DND-41 (cell line): ENCODE measurements at places on chromosomes 11 and 22.

DNA sequence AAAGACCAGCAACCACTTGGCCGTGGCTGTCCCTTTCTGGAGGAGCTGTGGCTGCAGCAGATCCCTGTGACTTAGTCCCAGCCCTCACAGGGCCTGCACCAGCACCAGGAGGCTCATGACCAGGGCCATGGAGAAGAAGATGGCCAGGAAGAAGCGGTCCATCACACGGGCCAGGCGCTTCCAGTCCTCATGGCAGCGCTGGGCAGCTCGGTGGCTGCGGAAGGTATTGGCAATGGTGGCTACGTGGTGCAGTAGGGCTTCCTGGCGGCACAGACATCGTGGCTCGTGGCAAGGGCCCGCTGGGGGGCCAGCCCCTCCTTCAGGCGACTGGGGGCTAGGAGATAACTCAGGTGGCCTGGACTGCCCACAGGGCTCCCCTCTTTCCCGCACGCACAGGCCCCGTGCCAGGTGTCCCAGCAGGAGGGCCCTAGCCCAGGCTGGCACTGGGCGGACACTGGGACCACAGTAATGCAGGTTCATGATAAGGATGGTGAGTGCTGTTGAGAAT is 5.1 kb downstream of the CHRNA10 start:
- DNase-seq = no peak

DNA sequence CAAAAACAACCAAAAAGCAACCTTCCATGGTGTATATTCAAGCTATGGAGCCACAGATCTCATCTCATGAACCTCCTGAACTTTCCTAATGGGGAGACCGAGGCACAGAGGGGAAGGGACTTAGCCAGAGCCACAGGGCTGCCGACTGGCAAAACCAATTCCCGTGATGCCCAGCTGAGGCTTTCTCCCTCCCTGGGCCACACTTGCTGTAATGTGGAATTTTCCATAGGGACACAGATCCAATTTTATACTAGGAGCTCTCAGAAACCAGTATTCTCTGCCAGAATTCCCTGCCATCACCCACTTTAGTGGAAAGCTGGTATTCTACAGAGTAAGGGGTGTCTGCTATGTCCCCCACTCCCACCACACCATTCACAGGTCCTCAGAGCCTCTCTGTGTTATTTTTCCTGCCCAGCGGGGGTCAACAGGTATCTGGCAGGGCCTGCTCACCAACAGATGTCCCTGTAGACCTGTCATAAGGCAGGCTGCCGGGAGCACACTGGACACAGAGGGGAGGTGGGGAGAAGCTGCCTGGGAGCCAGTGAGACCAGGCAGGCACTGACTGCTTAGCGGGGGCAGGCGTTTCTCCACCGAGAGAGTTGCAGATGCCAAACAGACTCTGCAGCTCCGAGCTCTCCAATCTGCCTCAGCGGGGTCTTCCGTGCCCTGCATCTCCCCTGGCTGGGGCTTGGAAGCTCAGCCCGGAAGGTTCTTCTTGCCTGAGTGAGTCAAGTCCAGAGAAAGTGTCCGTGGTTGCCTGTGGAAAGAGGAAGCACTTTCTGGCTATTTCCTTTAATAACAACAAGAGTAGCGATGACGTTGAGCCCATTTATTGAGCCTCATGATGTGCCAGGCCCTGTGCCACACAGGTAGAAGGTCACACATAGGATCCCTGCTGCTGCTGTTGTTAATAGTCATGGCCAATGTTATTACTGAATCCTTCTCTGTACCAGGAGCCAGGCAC is 26.3 kb downstream of the RPS6KA4 start:
- no peak for DNase-seq

DNA sequence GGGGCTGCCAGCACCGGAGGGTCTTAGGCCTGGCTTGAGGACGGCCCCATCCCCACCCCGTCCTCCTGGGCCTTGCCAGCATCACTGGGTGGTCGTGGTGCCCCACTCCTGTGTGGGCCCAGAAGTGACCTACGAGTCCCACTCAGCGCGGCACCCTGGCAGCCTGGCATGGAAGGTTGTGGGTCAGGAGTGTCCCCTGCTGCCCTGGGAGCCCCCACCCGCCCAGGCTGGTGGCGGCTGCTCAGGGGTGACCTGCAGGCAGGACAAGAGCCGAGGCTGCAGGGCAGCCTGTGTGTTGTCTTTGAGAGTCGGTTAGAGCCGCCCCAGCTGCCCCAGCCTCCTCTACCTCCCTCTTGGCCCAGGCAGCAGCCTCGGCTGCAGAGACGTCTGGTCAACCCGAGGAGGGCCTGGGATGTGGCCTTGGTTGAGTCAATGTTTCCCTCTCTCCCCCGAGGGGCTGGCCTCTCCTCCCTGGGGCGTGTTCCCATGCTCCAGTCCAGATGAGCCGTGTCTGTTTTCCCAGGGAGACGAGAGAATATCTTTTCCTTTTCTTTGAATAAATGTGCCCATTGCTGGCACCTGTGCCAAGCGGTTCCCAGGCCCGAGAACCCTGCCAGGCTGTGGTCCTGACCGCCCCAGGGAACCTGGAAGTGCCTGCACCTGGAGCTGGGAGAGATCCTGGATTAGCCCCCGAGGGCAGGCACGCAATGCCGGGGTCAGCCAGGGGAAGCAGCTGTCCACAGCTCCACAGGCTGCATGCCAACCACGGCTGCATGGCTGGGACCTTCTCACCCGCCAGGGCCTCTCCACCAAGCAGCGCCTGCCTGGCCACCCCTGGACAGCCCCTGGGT is 35.7 kb upstream of the MUC5AC start:
- no peak for DNase-seq

DNA sequence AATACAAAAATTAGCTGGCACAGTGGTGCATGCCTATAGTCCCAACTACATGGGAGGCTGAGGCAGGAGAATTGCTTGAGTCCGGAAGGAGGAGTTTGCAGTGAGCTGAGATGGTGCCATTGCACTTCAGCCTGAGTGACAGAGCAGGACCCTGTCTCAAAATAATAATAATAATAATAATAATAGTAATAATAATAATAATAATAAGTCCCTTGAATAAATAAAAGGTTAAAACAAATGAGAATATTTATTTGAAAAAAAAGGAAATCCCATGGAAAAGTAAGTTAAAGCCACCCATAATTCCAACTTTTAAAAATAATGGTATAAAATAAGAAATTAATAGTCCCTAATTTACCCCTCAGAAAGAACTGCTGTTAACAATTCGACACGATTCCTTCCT is 10.0 kb upstream of the NAV2 start:
- DNase-seq = no peak

DNA sequence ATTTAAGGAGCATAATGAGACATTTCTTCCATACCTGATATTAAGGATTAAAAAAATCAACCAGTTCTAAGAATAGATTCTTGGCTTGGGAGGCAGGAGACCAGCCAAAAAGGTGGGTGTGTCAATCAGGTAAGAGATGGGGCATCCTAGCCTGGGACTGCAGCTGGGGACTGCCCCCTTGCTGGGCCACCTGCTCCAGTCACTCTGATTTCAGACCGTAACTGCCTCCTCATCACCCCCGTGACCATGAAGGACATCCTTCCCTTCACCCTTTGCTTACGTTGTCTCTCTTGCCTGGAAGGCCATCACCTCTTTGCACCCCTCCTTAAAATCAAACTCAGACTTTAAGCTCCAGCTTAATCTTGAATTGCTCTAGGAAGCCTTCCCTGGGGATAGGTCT is 17.9 kb downstream of the PTPN5 start:
- no peak for DNase-seq

- no peak for DNase-seq
Measured at GRCh38 chr11:45388472-45388871, 102.3 kb upstream of the SYT13 start.

DNA sequence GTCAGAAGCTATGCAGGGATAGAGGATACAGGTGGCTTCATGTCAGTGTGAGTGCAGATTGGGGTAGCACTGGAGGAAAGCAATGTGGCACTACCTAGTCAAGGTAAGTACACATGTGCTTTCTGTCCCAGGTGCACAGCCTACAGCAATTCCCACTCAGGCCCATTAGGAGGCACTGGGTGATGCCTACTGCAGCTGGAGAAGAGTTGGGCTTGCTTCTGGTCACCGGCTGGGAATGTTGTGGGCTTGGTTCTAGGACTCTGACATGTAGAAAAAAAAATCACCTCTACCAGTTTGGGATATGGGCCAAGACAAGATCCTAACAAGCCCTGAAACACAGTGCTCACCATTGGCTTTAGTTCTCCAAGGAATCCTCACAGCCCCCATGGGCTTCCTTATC is 69.7 kb downstream of the TENM4 start:
- no peak for DNase-seq

GRCh38 chr11:86443415-86443814 is 68.7 kb downstream of the CCDC81 start:
- DNase-seq = no peak

- no peak for DNase-seq
Measured at GRCh38 chr11:97854877-97855276, 1165.9 kb upstream of the CNTN5 start.

- no peak for DNase-seq
Measured at GRCh38 chr11:119103793-119104192, 2.1 kb upstream of the DPAGT1 start.

DNA sequence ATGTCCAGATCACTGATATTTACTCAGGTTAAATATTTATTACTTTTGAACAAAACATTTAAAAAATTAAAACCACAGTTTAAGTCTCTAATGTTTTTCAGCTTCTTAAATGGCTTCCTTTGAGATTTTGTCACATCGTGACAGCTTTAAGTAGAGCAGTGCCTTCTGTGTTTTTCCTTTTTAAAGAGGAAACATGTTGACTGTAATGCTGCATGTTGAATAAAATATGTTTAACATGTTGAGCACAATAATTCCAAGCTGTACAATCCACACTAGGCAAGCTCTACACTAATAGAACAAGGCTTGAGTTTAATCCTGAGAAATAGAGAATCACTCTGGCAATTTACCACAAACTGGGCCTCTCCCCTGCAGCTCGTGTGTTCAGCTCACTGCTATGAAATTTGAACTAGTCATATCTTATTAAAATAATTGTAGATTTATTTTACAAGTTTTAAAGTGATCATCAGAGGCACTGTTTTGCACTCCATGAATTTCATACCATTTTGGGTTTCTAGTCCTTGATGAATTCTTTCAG is 368.3 kb downstream of the SOX6 start:
- DNase-seq = no peak

DNA sequence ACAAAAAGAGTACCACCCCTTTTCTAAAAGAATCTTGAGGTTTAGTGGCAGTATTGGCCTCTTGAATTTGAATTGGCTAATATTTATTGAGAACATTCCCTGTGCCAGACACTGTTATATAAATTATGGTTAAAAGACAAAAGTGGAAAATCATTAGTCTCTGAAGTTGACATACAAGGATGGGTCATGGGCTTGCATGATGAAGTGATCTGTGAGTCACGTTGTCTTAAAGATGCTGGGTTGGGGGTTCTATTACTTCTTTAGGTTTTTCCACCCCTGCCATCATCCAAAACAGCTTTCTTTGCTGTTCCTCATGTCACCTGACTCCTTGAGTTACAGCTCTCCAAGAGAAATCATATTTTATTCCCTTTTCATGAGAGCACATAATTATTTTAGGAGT is 85.0 kb downstream of the CD44 start:
- no peak for DNase-seq

DNA sequence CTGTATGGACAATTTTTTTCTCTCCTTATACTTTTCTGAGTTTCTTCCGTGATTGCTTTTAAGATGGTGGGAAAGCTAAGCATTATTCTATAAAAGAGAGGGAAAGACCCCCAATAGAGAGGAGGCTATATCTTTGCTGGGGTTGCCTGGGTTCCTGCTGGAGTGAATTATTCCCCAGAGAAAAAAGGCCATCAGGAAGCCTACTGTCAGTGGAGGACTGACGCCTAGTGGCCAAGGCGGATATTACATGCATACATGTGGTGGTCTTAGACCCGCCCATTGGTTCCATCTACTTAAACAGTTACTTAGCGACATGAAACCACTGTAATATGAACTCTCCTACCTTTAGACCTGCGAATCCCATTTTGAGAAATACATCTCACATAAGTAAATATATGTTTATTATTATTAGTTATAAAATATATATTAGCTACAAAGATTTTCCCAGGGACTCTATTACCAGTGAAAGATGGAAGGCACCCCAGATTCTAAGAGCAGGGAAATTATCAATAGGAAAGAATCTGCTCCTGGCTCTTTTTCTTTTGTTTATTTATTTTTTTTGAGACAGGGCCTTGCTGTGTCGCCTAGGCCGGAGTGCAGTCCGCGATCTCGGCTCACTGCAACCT is 15.7 kb upstream of the PGA3 start:
- peak; percentile 83 for DNase-seq

- DNase-seq = no peak
Measured at GRCh38 chr11:44563711-44564110, 1.8 kb upstream of the CD82 start.

DNA sequence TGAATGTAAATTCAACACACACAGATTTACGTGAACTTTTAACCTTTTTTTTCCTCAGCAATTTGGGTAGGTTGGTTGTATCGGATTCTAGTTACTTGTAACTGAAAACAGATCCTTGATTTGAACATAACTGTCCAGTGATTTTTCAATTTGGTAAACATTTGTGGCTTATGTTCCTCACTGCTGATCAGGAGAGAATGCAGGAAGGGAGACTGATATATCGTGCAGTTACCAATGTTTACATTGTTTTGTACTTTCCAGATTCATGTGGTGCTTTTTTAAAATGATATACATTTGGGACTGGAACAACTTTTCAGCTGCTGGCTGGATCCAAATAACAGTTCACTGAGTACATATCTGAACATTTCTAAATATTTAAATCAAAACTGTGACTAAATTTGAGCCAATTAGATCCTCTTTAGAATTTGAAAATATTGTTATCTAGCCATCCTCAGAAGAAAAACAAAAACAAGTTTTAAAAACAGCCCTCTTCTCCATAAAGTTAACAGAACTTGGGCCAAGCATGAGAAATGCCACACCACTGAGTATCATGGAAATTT is 84.3 kb upstream of the MTMR2 start:
- DNase-seq = no peak

GRCh38 chr22:42608823-42609361 is 5.8 kb downstream of the POLDIP3 start:
- DNase-seq = no peak

- DNase-seq = no peak
Measured at GRCh38 chr11:85826116-85826855, 15.3 kb upstream of the SYTL2 start.

DNA sequence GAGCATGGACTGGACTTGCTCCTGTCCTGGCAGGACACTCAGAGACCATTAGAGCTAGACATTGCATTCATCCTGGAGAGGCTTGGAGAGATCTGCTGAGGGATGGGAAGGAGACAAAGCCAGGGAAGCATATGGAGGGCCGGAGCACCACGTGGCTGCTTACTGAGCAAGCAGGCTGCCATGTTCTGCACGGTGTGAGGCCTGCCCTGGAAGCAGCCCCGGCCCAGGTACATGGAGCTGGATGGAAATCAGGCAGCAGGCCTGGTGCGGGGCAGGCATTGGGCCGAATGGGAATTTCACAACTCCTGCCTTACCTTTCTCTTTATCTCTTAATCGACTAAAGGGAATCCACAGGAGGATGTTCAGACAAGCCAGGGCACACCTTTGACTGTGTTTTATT is 371.5 kb downstream of the OPCML start:
- DNase-seq = no peak

DNA sequence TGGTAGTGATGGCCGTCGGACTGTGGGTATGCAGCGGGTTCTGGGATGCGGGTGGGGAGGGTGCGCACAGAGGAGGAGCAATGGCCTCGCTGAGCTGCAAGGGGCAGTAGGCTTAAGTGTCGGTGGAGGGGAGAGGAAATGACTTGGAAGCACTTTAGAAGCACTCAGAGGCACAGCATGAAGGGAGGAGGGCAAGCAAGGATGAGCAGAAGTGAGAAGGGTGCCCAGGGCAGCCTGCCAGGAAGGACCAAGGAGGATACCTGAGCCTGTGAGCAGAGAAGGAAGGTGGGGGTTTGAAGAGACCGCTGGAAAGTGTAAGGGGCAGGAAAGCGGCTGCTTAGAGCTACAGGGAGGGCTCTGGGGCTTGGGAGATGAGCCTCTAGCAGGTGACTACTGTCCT is 330 bp downstream of the SLC5A1 start:
- DNase-seq = no peak
